ENCODE measurements at places on chromosomes 13 and 19.

DNA sequence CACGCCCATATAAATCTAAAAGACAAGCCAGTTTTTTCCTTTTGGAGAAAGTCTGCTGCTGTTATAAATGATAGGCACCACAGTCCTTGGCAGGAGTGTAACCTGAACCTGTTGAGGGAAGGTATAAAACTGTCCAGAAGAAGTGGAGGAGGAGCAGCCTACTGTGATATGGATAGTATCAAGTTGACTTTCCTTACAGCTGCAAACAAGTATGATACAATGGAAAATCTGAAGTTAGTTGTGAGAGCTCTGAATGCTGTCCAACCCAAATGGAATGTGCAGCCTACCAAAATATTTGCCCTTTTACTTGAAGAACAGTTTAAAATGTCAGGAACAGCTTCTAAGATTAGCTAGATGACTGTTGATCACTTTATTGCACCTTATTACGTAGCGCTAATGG is 399.6 kb downstream of the FGF14 start:
- no peak for DNase-seq

DNA sequence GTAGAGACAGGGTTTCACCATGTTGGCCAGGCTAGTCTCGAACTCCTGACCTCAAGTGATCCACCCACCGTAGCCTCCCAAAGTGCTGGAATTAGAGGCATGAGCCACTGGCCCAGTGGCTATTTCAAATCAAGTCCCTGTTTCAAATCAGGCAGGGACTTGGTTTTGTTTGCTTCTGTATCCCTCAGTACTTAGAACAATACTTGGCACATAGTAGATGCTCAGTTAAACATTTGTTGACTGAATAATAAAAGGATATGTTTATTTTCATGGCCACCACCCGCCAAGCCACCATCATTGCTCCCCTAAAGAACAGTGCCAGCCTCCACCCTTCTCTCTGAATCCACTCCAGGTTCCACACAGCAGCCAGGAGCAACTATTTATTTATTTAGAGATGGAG is 4.2 kb downstream of the RPS28 start:
- DNase-seq: no peak

- DNase-seq: no peak
Measured at GRCh38 chr13:81551036-81551435, 1210.1 kb upstream of the SPRY2 start.

DNA sequence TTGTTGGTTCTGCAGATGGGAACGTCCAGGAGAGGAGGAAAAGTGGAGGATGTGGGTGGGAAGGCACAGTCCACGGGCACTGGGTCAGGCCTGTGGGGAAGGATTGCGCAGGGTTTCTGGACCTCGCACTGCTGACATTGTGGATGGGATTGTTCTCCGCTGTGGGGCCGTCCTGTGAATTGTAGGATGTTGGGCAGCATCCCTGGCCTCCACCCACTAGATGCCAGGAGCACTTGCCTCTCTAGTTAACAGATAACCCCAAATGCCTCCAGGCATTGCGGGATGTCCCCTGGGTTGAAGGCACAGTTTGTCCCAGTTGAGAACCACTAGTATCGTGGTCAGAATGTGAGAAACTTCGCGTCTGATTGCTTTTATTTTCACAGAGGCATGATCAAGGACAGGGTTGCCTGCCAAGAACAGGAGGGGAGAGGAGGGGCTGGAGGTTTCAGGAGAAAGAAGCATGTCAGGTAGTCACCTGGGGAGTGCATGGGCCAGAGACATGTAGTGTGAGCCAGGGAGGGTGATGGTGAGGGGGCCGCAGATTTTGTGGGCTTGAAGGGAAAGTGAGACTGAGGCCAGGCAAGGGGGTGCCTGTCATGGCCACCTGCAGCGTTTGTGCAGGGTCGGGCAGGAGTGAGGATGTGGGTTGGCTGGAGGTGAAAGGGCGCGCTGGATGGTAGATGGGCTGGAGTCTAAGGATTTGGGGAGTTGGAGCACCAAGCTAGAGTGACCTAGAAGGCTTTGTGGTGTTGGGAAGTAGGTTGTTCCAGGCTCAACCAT is 3.2 kb downstream of the ZNF628 start:
- no peak for DNase-seq

GRCh38 chr13:76692346-76692745 is 193.9 kb downstream of the KCTD12 start:
- DNase-seq: no peak

DNA sequence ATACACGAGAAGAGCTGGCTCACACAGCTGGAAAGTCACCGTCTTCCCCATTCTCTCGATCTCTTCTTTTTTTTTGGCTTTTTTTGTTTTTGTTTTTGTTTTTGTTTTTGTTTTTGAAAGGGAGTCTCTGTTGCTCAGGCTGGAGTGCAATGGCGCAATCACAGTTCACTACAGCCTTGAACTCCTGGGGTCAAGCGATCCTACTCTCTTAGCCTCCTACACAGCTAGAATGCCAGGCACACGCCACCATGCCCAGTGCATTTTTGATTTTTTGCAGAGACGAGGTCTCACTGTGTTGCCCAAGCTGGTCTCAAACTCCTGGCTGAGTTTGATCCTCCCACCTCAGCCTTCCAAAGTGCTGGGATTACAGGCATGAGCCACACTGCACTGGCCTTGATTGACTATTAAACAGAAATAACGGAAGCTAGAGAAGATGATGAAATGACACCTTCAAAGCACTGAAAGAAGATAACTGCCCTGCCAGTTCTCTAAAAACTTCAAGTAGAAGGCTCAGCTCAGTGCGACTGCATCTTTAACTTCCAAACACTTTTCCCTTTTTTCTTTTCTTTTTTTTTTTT is 4.0 kb downstream of the FXYD3 start:
- no peak for DNase-seq

DNA sequence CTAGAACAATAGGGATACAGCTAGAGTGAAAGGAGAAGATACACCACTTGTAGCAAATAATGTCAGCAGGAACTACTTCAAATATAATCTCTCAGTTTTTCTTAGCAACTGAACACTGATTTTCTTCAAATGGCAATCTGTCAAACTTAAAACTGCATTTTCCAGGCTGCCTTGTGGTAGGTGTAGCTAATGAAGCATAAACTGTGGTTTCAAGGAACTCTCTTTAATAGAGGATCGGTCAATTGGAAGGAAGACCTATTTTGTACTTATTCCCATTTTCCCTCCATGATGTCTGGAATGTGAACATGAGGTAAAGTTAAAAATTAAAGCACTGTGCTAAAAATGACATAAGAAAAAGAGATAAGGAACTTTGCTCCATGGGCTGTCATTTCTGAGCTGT is 1261.9 kb downstream of the PCDH17 start:
- no peak for DNase-seq

- DNase-seq: no peak
Measured at GRCh38 chr19:1081301-1082164, 13.6 kb downstream of the POLR2E start.

DNA sequence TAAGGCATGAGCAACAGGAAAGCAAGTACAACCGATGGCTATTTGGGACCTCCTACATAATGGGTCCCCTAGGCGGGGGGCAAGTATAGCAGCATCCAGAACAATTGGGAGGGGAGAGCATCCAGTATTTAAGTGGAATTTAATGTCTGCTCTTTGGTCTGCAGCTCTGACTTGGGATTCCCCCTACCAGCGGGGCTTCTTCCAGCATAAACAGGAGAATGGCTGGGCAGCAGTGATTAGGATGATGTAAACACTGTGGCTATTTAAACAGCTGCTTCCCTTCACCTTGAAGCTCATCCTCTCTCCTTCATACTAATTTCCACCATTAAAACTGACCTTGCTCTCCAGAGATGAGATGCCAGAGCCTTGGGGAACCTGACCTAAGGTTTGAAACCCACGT is 73.9 kb upstream of the OXGR1 start:
- DNase-seq: no peak

- DNase-seq: no peak
Measured at GRCh38 chr13:60326273-60326672, 70.7 kb upstream of the TDRD3 start.

GRCh38 chr13:113225515-113225914 is 16.1 kb downstream of the CUL4A start:
- DNase-seq: no peak

- no peak for DNase-seq
Measured at GRCh38 chr19:35206855-35207254, 21.7 kb downstream of the FAM187B start.

GRCh38 chr13:76723551-76724232 is 162.5 kb downstream of the KCTD12 start:
- DNase-seq: no peak

- DNase-seq: no peak
Measured at GRCh38 chr13:104487006-104487405, 1420.8 kb upstream of the SLC10A2 start.

DNA sequence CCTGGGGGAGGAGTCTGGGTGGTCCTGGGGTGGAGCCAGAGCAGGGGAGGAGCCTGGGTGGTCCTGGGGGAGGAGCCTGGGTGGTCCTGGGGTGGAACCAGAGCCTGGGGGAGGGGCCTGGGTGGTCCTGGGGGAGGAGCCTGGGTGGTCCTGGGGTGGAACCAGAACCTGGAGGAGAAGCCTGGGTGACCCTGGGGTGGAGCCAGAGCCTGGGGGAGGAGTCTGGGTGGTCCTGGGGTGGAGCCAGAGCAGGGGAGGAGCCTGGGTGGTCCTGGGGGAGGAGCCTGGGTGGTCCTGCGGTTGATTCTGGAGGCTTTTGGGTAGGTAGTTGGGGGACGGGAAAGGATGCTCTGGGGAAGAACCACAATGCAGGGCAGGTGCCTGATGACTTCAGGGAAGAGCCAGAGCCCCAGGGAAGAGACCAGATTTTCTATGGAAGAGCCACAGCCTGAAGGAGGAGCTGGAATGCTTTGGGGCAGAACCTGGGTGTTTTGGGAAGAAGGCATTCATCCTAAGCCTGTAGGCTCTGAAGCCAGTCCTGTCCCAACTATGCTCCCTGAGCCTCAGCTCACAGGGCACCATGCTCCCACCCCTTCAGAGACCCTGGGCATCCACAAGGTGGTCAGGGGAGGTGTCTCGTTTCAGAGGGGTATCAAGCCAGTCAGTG is 15.0 kb downstream of the MRPS12 start:
- no peak for DNase-seq

DNA sequence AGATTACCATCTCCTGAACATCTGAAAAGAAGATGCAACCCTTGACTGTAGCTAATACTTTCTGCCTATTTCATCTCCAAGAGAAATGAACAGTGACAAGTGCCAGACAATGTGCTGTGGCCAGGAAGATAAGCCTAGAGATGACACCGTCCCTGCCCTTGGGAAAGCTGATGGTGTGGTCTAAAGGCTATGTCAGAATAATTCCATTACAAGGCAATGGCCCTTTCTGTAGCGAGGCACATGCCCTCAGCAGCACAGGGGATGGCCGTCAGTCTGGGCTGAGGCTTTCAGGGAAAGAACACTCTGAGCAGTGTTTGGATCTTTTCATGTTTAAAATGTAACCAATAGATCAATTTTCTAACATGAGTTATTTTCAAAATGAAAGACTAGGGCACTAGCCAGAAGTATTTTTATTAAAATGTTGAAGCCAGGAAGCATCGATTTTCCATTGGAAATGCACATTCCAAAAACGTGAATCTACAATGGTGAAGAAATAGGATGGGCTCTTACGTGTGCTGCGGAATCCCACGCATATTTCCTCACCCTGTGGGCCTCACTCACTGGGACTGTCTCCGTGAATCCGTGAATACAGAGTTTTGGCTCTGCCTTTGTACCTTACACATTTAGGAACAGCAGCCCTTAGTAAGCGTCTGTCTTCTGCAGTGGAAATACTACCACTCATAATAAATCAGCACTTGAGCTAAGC is 22.0 kb downstream of the COL4A1 start:
- DNase-seq: no peak

- no peak for DNase-seq
Measured at GRCh38 chr13:100096526-100096925, 7.6 kb downstream of the PCCA start.

DNA sequence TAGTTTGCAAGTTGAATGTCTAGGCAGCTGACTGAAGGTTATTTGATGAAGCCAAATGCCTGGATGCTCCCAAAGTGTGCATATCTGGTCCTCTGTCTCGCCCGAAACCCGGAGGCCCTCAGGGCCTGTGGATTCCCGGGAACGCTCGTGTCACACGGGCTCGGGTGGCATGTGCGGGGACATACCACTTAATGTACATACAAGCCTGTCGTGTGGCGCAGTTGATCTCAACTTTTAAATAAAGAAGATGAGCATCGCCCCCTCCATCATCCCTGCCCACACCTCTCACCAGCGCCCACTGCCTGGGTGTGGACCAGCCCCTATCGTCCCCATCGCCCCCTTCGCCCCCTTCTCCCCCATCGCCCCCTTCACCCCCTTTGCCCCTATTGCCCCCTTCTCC is 33.9 kb downstream of the ATP11A start:
- no peak for DNase-seq

DNA sequence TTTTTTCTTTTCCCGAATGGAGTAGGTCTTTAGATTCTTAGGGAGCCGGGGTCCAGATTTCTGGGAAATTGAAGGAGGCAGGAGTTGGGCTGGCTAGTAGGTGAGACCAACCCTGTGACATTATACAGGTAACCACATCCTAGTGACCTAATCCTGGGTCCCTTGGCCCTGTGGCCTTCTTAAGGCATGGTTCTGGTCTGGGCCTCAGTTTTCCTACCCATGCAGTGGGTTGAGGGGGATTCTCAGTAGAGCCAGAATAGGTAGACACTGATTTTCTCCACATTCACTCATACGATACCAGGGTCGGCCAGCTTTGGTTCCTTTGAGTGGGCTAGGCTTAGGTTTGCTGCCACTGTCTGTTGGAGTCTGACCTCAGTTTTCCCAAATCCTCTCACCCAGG is 7.2 kb downstream of the PPFIA3 start:
- no peak for DNase-seq

GRCh38 chr13:96243376-96243775 is 153.5 kb downstream of the HS6ST3 start:
- DNase-seq: no peak

GRCh38 chr13:23621316-23621645 is 51.1 kb downstream of the TNFRSF19 start:
- DNase-seq: no peak

- no peak for DNase-seq
Measured at GRCh38 chr13:65725006-65725405, 1505.1 kb downstream of the PCDH9 start.

- no peak for DNase-seq
Measured at GRCh38 chr19:29680447-29680846, 15.2 kb downstream of the PLEKHF1 start.

GRCh38 chr19:46124638-46125115 is at the start of gene IGFL3:
Gene IGFL3 (minus strand): TSS chr19:46124688. CDS start chr19:46124649, 39 bp downstream.
- DNase-seq: no peak

DNA sequence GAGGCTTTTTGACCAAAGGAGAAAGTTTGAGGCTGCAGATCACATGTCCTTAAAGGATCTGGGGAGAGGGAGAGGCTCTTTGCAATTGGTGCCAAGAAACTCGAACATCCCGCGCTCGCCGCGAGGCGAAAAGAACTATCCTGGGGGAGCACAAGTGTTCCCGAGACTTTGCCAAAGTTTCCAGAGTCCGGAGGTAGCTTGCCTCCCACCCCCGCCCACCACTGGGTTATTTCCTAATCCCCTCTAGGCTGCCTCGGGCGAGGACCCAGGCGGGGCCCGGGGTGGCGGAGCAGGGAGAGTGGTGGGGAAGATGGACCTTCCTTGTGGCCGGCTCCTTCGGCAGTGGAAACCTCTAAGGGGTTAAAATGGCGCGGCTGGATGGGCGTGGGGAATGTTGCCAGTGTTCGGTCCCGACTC is 114.5 kb downstream of the KCNRG start:
- no peak for DNase-seq
